T-helper 2 cell (primary cell): ENCODE measurements at places on chromosomes 4 and X.

GRCh38 chrX:19682712-19683331 is 167.5 kb upstream of the MAP3K15 start:
- peak; percentile 38 for DNase-seq

GRCh38 chrX:134990801-134991481 is at the start of gene SMIM10:
TSS of gene SMIM10 (plus strand) at chrX:134990991. CDS start at chrX:134991096, 105 bp downstream.
- no peak for DNase-seq

- no peak for DNase-seq
Observed at GRCh38 chrX:143095321-143095720, 69.6 kb downstream of the SPANXN4 start.

DNA sequence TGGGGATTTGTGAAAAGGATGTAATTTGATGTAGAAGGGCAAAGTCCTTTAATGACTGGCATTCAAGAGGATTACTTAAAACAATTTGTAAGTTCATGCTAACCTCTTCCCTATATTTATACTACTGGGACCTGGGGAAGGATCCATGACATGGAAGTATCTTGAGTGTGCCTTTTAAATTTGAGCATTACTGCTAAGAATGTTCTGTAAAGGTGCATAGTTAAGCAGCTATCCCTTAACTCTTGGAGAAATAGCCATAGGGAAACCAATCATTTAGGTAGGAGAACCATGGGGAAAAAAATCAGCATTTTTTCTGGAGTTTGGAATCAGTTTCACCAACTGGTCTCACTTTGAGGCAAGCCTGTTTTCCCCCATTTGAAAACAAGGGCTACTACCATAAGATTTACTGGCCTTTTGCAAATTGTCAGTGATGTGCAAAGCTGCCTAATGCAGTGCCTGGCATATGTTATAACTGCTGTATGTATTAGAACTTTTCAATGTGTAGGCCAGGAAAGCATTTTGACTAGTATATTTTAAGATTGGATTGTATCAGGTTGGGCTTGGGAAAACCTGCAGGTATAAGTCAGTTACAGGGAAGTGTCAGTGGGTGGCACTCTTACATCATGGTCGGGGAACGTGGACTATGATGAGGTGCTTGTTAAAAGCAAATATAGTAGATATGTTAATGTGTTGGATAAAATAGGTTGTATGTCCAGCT is 72.1 kb downstream of the PRSS12 start:
- no peak for DNase-seq

- DNase-seq, result no peak
Observed at GRCh38 chr4:11480683-11481082, 52.0 kb upstream of the HS3ST1 start.

GRCh38 chr4:57053508-57053907 is 56.7 kb downstream of the IGFBP7 start:
- DNase-seq, result no peak

- no peak for DNase-seq
Observed at GRCh38 chr4:147929746-147930145, 197.9 kb downstream of the ARHGAP10 start.

DNA sequence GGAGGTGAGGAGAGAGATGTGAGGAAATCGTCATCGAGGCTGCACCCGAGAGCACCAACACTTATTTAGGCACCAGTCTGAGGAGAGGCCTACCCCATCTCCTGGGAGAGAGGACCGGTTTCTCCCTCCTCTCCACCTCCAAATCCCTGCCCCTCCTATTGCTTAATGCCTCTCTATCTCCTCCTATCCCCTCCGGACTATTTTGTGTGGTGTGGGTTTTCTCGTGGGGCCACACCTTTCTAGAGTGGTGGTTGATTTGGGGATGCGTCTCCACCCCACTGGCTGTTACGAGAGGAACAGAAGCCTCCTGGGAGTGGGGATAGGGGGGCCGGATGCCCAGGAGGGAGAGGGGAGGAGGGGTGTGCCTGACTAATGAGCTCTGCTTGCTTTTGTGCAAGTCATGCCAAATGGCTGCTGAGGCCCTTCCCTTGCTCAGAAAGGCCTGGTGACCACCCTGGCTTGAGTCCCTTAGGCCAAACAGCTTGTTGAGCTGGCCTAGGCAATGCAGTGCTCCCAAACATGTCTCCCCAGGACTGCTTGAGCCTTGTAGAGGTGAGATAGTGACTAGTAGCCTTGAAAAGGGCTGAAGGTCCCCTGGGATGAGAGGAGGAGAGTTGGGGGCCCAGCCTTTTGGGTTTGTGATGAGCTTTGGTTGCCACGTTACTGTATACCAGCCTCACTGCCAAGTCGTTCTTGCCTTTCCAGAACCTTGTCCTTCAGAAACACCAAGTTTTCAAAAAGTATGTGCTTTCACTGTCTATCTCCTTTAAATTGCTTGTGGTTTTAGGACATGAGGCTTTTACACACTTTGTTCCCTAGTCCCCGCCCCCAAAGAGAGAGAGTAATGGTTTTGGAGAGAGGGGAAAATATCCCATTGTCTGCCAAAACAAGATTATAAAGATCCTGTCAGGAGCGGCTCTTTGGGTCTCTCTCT is 1.2 kb downstream of the MSN start:
- DNase-seq, result peak; percentile 41

GRCh38 chr4:19961091-19961490 is 290.6 kb upstream of the SLIT2 start:
- no peak for DNase-seq

GRCh38 chrX:41332408-41333002 is 1.5 kb upstream of the DDX3X start:
- DNase-seq, result no peak

DNA sequence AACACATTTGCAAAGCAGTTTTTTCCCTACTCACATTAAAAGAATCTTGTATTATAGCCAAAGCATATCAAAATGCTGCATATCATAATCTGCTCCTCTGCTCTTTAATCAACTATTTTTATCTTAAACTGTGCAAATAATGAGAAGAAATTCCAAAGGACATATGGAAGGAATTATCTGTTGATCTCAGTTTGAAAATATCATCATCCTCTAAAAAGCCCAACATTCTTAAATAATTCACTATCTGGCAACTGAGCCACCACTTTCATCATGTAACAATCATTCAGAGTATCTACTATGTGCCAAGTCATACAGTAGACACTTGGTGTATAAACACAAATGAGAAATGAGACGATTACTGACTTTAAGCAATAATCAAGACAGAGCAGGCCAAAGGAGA is 63.0 kb downstream of the PRSS12 start:
- no peak for DNase-seq

- DNase-seq, result no peak
Observed at GRCh38 chrX:68794461-68794860, 34.4 kb upstream of the EFNB1 start.

DNA sequence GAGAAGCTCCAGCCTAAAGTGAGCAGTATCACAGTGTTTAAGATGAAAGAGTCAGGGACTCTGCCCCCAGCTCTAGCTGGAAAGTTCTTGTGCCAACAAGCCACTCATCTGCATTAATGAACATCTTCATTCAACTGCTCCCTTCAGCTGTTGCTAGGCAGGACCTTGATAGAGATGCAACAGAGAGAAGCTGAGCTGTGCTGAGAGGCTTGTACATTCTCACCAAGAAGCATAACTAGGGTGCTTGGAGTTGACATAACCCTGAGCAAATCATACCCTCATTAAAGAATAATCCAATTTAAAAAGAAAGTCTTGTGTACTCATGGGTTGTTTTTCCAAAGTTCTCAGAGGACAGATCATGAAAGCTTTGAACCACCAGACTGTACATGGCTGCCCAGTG is 63.2 kb downstream of the ATXN3L start:
- DNase-seq, result no peak

- no peak for DNase-seq
Observed at GRCh38 chr4:114658776-114659175, 60.2 kb downstream of the UGT8 start.

DNA sequence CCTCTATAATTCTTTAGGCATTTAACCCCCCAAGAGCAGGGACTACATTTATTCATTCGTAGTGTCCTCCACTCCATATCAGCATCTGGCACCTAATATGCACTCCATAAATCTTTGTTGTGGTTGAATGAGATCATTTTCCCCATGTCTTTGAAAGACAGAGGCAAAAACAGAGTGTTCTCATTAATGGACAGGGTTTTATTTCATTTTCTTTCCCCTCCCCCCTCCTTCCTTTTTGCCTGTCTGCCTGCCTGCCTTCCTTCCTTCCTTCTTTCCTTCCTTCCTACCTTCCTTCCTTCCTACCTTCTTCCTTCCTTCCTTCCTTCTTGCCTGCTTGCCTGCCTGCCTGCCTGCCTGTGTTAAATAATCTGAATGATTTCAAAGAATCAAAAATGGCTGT is 83.2 kb downstream of the SHROOM3 start:
- DNase-seq, result no peak

GRCh38 chr4:69156913-69157312 is 57.6 kb downstream of the UGT2B11 start:
- DNase-seq, result no peak

GRCh38 chr4:48110452-48110978 is 23.5 kb downstream of the TXK start:
- no peak for DNase-seq

GRCh38 chr4:95507147-95507546 is 41.6 kb downstream of the UNC5C start:
- no peak for DNase-seq

- DNase-seq, result no peak
Observed at GRCh38 chr4:189656641-189657040, 284.0 kb upstream of the FRG1 start.

DNA sequence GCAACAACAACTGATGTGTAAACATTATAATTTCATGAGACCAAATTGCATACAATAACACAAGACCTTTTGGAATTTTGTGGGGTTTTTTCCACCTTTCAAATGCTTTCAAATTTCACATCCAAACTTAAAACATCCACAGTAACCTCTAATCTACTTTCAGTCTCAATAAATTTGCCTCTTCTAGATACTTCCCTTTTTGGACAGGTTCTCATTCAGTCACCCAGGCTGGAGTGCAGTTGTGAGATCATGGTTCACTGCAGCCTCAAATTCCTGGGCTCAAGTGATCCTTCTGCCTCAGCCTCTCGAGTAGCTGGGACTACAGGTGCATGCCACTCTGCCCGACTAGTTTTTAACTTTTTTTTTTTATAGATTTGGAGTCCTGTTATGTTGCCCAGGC is 556.6 kb downstream of the NLGN4X start:
- no peak for DNase-seq

DNA sequence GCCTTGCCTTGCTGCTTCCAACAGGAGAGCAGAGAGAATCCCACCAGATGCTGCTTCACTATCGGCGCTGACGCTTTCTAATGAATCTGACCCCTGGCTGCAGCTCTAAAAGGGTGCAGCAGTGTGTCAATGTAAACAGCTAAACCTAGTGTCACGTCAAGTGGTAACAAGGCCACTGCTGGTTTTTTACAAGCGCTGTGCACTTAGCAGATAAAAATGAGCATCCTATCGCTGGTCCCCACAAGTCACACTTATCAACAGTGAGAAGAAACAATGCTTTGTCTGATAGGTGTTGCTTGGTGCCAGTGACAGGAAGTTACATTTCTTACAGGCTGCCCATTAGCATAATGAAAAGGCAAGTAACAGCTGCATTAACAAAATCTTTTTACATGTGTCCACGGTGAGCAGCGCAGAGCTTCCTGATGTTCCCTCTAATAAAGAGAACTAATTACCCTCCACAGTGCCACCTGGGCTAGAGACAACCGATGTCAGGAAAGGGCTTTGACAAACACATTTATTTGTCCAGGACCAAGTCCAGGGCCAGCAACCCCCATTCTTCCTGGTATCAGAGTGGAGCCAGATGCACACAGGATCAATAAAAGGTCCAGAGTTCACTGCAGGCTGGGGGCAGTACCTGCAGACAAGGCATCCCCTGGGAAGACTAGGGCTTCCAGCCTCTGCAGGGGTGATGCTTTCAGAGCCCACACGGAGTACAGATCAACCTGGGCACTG is 176.0 kb downstream of the MGST2 start:
- DNase-seq, result no peak

- no peak for DNase-seq
Observed at GRCh38 chrX:10656214-10656613, 35.8 kb upstream of the MID1 start.

DNA sequence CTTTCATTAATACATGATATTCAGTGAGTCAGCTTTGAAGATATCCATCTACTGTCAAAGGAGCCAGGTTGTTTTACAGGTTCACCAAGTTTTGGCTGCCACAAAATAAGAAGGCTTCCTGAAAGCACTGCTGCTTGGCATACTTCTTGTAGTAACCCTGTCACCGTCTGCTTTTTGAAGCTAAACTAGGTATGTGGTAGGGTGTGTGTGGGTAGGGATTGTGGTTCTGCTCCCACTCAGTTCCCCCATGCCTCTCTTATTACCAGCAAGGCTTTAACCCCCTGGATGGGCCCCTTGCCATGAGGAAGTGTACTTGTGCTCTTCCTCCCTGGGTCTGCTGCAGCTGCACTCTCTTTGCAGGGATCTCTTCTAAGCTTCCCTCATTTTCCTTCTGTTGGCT is 191.2 kb downstream of the BANK1 start:
- no peak for DNase-seq

GRCh38 chr4:177367336-177367735 is 57.7 kb downstream of the NEIL3 start:
- peak; percentile 50 for DNase-seq

GRCh38 chrX:68461576-68461975 is 28.3 kb upstream of the OPHN1 start:
- no peak for DNase-seq

DNA sequence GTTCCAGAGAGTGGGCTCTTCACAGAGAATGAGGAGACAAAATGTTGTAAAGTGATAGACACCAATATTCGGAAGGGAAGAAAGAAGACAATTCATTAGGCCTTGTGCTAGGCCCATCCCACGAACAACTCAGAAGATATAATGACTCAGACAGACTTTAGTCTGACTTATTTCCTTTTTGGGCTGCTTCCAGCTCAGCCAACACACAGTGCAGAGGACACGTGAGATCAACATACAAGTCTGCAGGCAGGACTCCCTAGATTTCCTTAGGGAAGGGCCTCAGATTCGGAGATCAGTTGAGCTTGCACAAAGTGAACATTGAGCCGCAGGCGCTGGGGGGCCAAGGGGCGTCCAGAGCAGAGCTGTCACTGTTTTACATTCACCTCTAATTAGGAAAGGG is 290.7 kb upstream of the TENM3 start:
- DNase-seq, result no peak

DNA sequence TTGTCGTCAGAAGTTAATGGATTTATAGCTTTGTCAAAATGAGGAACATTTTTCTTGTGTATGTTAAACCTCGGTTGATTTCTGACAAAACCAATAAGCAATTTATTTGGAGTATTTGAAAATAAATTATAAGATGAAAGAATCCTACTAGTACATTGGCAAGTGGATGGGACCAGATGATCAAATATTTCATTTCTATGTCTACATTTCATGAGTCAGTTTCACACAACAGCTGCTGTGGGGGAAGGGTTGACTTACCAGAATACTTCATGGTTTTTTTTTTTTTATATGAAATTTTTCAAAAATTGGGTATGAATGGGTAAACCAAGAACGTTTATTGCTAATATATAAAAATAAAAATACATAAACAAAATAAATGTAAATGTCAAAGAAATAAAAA is 39.4 kb downstream of the RAPGEF2 start:
- DNase-seq, result no peak

GRCh38 chrX:20421275-20421674 is 154.6 kb upstream of the RPS6KA3 start:
- DNase-seq, result no peak

- DNase-seq, result no peak
Observed at GRCh38 chrX:15233416-15234015, 36.4 kb downstream of the ASB9 start.

- DNase-seq, result no peak
Observed at GRCh38 chr4:128590034-128590740, 219.3 kb upstream of the JADE1 start.

GRCh38 chr4:8307121-8307520 is 37.6 kb downstream of the HTRA3 start:
- no peak for DNase-seq
